ENCODE measurements at places on chromosomes 11 and 22.

DNA sequence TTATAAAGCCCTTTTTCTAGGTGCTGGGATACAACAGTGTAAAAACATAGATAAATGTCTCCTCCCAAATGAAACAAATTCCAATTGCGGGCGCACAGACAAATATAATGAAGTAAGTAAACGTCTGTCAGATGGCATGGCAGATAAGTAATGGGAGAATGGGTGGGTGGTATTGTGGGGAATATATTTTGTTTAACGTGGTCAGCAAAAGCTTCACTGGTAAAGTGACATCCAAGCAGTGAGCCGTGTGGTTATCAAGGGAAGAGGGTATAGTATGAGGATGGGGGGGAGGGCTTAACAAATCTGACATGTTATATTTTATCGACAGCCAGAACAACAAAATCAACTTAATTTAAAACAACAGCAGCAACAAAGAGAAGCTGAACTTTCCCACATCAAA is 1.2 kb downstream of the SVIP start:
- peak; percentile 50 for DNase-seq

GRCh38 chr11:26359055-26359454 is 27.1 kb downstream of the ANO3 start:
- no peak for DNase-seq

GRCh38 chr11:122344215-122344614 is 228.2 kb upstream of the BLID start:
- DNase-seq, result no peak

GRCh38 chr22:19038164-19038546 is 84.1 kb downstream of the DGCR2 start:
- no peak for DNase-seq

DNA sequence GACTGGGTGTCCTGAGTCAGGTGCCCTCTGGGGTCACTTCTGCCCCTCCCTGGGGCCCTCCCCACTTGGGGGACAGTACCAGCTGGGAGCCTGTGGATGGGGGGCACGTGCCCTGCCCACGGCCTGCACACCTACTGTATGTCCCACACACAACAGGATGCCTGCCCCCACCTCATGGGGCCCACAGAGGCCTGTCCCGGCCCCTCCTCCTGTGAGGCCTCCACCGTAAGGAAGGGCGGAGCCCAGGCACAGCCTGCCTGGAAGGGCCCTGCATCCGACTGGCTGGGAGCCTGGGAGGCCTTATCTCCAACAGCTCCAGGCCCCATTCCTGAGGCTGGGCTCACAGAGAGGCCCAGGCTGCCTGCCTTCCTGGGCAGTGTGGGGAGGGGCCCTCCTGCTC is 47.8 kb downstream of the BRSK2 start:
- no peak for DNase-seq

DNA sequence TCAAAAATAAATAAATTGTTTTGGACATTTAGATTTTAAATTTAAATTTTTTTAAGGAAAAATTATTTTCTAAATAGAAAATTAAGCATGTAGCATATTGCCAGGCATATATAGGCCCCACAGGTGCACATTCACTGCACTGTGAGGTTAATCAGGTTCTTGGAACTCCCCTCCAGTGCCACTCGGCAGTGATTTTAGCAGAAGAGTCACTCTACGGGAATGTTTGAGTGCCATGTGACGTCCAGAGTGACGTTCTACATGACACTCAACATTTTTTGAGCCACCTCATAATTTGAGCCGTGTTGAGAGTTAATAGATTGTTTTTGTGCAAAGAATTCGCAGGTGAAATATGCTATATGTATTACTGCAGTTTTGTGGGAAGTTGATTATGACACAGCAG is 77.4 kb downstream of the SWAP70 start:
- no peak for DNase-seq
